ENCODE measurements at places on chromosomes 16 and 17. TPM values are rescaled to one million over a fixed set of nuclear protein-coding genes. Genes with fewer than 3 reads are reported as not detected.

DNA sequence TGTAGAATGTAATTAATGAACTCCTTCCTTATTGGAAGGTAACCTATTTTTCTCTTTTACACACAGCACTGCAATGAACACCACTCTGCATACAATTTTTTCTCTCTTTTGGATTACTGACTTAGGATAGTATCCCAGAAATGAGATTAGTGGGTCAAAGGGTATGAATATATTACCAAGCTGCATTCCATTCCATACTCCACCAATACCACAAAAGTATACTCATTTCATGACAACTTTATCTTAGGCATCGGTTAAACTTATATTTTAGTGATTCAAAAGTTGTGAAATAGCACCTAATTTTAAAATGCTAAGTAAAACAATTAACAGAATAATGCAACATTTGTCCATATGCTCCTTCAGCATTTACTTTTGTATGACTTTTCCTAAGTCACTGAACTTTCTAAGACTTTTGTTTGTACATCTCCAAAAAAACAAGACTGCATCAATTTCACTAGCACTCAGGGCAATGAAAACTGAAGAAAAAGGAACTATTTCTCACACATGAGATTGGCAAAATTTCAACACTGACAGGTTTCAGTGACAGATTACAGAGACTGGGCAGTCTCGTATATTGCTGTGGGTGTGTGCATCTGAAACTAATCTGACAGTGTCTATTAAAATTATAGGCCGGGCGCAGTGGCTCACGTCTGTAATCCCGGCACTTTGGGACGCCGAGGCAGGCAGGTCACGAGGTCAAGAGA is 32.1 kb downstream of the HELZ start:
- DNase-seq: no peak

DNA sequence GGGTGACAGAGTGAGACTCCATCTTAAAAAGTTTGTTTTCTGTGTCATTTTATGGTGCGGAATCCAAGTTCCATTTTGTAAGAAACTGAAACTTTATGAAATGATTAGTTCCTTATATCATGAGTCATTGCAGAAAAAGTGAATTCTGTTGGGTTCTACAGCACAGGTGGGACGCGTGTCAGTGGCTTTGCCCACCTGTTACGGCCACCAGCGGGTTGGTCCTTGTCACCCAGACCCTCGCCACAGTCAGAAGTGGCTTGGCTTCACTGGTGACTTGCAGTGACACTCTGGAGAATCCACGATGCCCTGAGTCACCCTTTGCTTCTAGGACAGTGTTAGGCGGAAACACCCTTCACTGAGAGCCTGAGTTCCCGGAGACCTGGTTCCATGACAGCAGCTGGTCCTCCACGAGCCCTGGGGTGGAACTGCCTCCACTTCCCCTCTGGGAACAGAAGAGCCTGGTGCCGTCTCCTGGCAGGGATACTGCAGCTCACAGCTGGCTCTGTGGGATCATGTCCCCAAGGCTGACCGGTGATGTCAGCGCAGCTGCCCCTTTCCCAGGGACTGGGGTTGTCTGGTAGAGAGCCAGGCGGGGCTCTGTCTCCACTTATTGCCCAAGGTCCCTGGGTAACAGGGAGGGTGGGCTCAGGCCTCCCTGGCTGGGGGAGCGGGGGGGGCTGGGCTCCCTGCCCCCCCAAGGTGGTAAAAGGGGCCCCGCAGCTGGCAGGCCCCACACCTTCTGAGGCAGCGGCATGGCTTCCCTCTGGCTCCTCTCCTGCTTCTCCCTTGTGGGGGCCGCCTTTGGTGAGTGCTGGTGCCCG is at the start of gene CTRB1:
CTRB1 (plus strand) TSS at position 733 of the 821 bp plus-strand sequence; CDS start at position 753, 20 bp downstream.
- DNase-seq: no peak

The CES4A gene
- 2.0 TPM for total RNA-seq

The PVALEF gene
- not detected for total RNA-seq

The HOXB4 gene
- total RNA-seq: 4.3 TPM

GRCh38 chr17:77527836-77528505 is 387.2 kb downstream of the SEC14L1 start:
- DNase-seq: no peak

DNA sequence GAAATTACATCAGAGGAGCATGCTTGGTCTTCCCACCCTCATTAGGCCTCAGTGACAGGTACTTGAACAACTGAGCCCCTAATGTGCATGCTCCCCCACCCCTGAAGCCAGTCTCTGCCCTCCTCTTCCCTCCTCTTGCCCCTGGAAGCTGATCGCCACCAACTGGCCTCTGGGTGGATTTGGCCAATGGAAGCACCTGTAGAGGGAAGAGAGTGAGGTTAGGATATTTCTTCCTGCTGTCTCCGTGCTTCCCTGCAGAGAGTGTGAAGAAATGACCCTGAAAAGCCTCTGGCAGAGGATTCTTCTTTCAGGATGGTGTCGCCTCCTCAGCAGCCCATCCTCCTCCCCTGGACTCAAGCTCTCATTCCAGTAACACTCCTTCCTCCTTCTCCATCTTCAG is 5.9 kb upstream of the CBLN1 start:
- no peak for DNase-seq

- no peak for DNase-seq
These were observed 94.3 kb downstream of the CYLD start for GRCh38 chr16:50836121-50836621.

GRCh38 chr16:3606441-3606840 is 5.0 kb downstream of the SLX4 start:
- no peak for DNase-seq

The WSB1 gene
- total RNA-seq: 68.5 TPM

All from epithelial cell of proximal tubule (primary cell).